NCI-H2107 (cell line): ENCODE measurements at places on chromosomes 7 and 10.

DNA sequence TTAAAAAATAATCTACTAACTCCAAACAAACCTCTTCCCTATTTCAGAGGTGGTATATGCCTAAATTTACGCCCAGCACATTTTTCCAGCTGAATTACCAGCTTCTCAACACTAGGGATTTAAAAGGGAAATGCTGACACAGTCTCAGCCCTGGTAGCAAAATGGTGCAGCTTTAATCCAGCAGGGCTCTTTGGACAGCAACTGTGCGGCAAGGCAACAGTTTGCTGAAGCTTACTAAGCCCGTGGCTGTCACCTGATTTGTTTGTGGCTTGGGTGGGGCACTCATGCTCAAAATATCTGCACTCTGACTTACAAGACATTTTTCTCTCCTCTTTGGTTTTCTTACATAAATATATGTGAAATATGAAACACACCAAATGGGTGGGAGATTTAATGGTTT is 206.7 kb downstream of the POU6F2 start:
- DNase-seq: no peak

DNA sequence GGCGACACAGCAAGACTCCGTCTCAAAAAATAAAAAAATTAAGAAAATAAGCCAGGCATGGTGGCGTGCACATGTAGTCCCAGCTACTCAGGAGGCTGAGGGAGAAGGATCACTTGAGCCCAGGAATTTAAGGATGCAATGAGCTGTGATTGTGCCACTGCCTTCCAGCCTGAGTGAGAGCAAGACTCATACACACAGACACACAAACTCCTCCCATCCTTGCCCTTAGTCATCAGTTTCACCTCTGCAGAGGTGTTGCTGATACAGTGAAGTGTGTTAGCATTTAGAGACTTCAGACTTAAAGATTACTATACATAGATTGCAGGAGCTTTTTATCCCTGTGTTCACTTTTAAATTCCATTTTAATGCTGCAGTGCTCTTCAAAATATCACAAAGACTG is 5.5 kb upstream of the H2AZ2 start:
- no peak for DNase-seq

- DNase-seq: no peak
Observed at GRCh38 chr7:49497471-49497870, 276.0 kb upstream of the VWC2 start.

GRCh38 chr10:121900443-121901174 is 27.2 kb downstream of the ATE1 start:
- DNase-seq: peak; percentile 13
